Stimulated activated CD8-positive, alpha-beta memory T cell treated with anti-CD3 and anti-CD28 coated beads, Interleukin-7, amount 100 ng/mL, for 48 hours (primary cell): ENCODE measurements at places on chromosomes 3 and 15.

GRCh38 chr3:76900596-76900995 is 139.3 kb upstream of the ROBO2 start:
- DNase-seq, result no peak

DNA sequence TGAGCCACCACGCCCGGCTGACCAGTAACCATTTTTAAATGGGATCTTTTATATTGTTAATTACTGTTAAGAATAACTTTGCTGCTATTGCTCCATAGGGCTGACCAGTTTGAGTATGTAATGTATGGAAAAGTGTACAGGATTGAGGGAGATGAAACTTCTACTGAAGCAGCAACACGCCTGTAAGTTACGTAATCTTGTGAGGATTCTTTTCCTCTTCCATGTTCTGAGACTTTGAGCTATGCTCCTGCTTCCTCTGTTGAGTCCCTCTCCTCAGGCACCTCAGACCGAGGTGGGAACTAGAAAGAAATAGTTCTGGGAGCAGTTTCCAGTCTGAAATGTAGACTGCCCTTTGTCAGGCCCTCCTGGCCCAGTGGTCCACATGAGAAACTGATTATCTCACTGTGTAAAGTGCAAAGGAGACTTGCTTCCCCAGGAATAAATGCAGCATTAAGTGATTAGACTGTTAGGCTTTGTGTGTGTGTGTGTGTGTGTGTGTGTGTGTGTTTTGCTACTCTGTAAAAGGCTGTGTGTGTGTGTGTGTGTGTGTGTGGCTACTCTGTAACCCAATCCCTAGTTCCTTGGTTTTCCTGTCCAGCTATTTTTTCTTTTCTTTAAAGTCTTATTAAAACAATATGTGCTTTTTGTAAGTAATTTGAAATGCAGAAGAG is 5.2 kb downstream of the POLR2H start:
- DNase-seq, result no peak

DNA sequence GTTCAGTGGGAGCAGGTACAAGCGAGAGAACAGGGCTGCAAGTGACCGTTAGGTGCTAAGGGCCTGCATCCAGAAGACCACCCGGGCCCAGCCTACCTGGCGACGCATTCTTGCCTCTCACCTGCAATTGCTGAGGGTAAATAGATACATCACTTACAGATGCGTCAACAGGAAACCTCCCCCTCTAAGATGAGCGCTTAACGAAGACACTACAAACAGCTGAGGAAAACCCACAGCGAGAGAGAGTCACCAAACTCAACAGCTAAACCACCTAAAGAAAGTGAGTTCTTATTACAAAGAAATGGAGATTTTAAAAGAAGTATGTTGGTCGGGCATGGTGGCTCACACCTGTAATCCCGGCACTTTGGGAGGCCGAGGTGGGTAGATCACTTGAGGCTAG is 157.9 kb downstream of the CHSY1 start:
- DNase-seq, result no peak

- no peak for DNase-seq
Measured at GRCh38 chr3:166422556-166422955, 585.3 kb upstream of the BCHE start.

GRCh38 chr3:89072642-89073041 is 34.8 kb upstream of the EPHA3 start:
- no peak for DNase-seq

- no peak for DNase-seq
Measured at GRCh38 chr15:40550341-40551037, 14.4 kb downstream of the CCDC32 start.

GRCh38 chr15:61910839-61911369 is 149.3 kb downstream of the VPS13C start:
- no peak for DNase-seq

GRCh38 chr15:27701956-27702355 is 397.2 kb downstream of the OCA2 start:
- DNase-seq, result no peak
